ENCODE measurements at places on chromosomes 12 and 14. TPM values are rescaled to one million over a fixed set of nuclear protein-coding genes. Genes with fewer than 3 reads are reported as not detected.

DNA sequence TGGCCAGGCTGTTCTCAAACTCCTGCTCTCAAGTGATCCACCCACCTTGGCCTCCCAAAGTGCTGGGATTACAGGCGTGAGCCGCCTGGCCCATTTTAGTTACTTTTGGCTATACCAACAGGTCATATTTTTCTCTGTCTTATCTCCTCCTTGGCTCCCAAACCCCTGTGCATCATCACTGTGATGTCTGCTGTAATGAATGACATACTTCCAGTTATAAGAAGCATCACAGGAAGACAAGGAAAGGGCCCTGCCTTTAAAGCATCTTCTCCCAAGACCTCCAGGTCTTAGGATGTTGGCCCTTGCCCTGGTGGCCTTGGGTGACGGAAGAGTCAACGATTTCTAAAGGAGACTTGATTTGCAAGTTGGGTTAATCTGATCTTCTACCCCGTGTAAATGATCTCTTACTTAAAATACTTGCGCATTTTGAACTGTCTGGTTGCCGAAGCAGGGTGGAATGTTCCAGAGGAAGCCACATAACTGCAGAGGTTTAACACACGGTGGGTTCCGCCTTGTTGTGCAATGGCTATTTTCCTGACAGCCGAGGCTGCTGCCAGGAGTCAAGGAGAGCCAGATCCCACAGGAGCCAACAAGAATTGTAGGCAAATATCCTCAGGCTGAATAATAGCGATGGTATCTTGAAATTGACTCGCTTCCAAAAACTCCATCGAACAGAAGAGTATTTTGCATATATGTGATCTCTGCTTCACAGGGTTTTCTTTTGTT, 55.7 kb upstream of the PLXNC1 start:
- no peak for DNase-seq
- H3K27me3 ChIP-seq: no peaks in the 10 kb centered on the region
- H3K36me3 ChIP-seq: no peaks in the 10 kb centered on the region
- no peak overlapping the region for H3K4me3 ChIP-seq

GRCh38 chr14:72708708-72709475, 185.0 kb downstream of the DPF3 start:
- H3K27me3 ChIP-seq: no peaks in the 10 kb centered on the region
- no peak overlapping the region for H3K27ac ChIP-seq

DNA sequence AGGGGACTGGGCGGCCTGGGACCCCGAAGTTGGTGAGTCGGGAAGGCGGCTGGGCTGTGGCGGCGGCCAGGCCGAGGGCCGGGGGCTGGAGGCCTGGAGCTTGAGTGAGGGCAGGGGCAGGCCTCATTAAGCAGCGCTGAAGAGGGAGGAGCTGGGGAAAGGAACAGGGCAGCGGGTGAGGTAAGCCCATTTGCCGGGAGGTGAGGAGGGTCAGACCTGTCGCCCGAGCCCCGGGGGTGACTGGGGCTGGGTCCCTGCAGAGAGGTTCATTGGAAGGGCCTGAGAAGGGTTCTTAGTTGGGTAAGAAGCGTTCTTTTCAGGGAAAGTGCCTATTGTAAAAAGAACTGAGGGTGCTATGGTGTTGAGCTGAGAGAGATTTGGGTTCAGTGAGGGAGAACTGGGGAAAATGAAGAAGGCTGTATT, 441 bp downstream of the RAB5B start:
- peaks cover 24% of the 10 kb centered on the region for H3K4me1 ChIP-seq
- H3K27me3 ChIP-seq: no peaks in the 10 kb centered on the region
- peak overlapping the region; percentile 97 for H3K27ac ChIP-seq
- DNase-seq: peak; percentile 62
- peak overlapping the region; percentile 99 for H3K4me3 ChIP-seq
- no peaks in the 10 kb centered on the region for H3K36me3 ChIP-seq

DNA sequence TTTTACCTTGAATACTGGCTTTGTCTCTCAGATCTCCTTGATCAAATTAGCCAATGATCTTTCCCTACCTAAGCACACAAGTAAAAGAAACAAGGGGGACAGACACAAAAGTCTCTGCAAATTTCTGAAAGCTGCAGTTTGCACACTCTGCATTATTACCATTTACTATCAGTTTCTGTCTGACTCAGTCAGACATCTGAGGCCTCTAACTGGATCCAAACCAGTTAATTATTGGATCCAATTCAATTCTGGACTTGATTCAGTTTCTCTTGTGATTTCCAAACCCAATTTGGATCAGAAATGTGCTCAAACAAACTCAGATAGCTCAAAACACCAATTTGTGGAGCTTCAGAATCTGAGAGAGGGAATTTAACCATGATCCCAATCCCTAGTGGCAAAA, 16.6 kb downstream of the SSTR1 start:
- H3K27ac ChIP-seq: no peak overlapping the region
- H3K36me3 ChIP-seq: no peaks in the 10 kb centered on the region
- H3K4me1 ChIP-seq: no peaks in the 10 kb centered on the region
- H3K4me3 ChIP-seq: no peak overlapping the region
- no peaks in the 10 kb centered on the region for H3K27me3 ChIP-seq

Gene TOMM20L
- not detected for total RNA-seq

- H3K27me3 ChIP-seq: no peaks in the 10 kb centered on the region
- DNase-seq: no peak
- H3K36me3 ChIP-seq: no peaks in the 10 kb centered on the region
- H3K4me1 ChIP-seq: no peaks in the 10 kb centered on the region
- no peak overlapping the region for H3K27ac ChIP-seq
- no peak overlapping the region for H3K4me3 ChIP-seq
These were observed 821.1 kb upstream of the FLRT2 start for GRCh38 chr14:84708865-84709264.

GRCh38 chr12:6958609-6959057, 7.5 kb downstream of the PTPN6 start:
- H3K27ac ChIP-seq: peak overlapping the region; percentile 95
- H3K36me3 ChIP-seq: no peaks in the 10 kb centered on the region
- DNase-seq: no peak
- H3K4me1 ChIP-seq: peaks cover 10% of the 10 kb centered on the region
- H3K4me3 ChIP-seq: no peak overlapping the region
